T-helper 2 cell (primary cell): ENCODE measurements at places on chromosomes 4 and X.
A peak's percentile ranks its signal among the peaks of the same experiment; 100 is the strongest.

GRCh38 chrX:115047181-115047580 lies 29.8 kb upstream of the IL13RA2 start:
- DNase-seq: no peak

- no peak for DNase-seq
These were observed 99.7 kb downstream of the FIP1L1 start for GRCh38 chr4:53477038-53477565.

- no peak for DNase-seq
These were observed 96.3 kb downstream of the MAML3 start for GRCh38 chr4:140057701-140058100.

GRCh38 chr4:184197536-184198082 lies 20.1 kb downstream of the ENPP6 start:
- no peak for DNase-seq

DNA sequence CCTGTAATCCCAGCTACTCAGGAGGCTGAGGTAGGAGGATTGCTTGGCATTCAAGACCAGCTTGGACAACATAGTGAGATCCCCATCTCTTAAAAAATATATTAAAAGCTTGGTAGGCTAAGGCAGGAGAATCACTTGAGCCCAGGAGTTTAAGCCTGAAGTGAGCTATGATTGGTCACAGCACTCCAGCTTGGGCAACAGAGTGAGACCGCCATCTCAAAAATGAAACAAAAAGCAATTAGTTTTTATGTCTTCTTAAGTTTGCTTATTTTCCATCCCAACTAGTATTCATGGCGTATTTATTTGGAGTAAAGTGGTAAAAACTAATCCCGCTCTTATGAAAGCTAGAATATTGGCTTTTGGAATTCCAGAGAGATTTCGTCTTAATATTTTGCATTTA lies 25.4 kb upstream of the PDE5A start:
- no peak for DNase-seq

GRCh38 chr4:105637408-105638176 lies 70.9 kb downstream of the INTS12 start:
- DNase-seq: no peak

GRCh38 chr4:104502471-104502870 lies 7.8 kb upstream of the CXXC4 start:
- no peak for DNase-seq

GRCh38 chr4:8854931-8855330 lies 16.7 kb downstream of the HMX1 start:
- DNase-seq: no peak

DNA sequence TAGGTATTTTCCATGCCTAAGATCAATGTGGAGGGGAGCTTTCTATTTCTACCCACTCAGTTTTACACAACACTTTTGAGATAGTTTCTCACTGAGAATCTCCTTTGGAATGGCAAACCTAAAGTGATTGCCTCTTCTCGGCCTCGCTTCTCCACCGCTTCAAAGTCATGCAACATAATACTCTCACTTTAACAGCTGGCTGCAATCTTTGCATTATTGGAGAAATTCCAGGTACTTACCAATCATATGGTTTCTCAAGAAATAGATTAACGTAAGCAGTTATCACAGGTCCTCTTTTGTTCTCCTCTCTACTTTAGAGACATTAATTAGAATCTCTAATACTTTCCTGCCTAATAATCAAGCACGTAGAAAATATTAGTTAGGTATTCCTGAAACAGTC lies 3.7 kb upstream of the IL13RA2 start:
- DNase-seq: no peak

- DNase-seq: no peak
These were observed 4.4 kb downstream of the MSMO1 start for GRCh38 chr4:165331823-165332222.

DNA sequence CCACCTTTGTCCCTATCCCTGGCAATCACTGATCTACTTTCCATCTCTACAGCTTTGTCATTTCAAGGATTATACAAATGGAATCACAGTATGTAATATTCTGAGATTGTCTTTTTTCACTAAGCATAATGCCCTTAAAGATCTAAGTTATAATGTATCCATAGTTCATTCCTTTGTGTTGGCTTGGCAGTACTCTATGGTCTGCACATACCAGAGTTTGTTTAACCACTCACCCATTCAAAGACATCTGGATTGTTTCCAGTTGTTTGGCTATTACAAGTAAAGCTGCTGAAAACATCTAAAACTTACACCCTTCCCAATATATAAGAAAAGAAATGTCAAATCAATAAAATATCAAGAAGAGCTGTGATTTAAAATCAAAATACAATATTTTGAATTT lies 26.0 kb upstream of the AWAT1 start:
- DNase-seq: no peak

GRCh38 chr4:122826079-122826527 lies 528 bp upstream of the FGF2 start:
- no peak for DNase-seq

DNA sequence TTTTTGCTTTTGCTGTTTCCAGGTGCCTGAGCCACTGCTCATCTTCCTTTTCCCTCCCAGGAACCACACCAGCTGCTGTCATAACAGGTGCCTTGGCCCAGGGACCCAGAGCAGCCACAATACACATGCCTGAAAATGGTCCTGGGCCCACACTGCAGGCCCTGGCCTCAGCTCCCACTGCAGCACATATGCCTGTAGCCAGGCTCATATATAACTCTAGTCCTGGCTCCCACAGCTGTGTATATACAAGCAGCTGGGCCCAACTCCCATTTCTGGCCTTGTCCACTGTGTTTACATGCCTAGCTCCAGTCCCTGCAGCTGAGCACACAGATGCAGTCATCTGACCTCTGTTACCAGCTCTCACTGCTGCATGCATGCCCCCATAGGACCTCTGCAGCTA lies 930.5 kb downstream of the ADGRL3 start:
- no peak for DNase-seq

- no peak for DNase-seq
These were observed 86.8 kb downstream of the FAM53A start for GRCh38 chr4:1597021-1597931.

DNA sequence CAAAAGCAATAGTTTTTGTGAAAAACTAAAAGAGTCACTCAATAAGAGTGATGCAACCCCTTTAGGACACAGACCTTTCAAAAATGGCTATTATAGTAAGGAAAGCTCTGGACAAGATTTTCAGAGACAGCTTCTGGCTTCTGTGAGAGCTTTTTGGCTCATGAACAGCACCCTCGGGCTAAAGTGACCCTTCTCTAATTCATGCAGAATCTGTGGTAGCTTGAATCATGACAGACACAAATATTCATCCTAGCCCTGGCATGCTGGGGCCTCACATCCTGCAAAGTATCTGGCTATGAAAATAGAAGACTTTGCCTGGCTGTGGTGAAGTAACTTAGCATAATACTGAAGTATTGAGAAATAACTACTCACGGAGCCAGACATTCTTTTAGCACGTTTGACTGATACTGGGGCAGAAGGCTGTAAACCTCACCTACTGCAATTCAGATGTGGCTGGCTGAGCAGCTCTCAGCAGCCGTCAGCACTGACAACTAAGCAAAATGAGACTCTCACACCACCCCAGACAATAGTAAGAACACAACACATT lies 327.3 kb downstream of the MAPK10 start:
- DNase-seq: no peak

- DNase-seq: no peak
These were observed 10.3 kb downstream of the PLCXD1 start for GRCh38 chrX:291411-291901.

- DNase-seq: peak; percentile 76
These were observed 813 bp downstream of the DIAPH2 start for GRCh38 chrX:96685210-96686099.

DNA sequence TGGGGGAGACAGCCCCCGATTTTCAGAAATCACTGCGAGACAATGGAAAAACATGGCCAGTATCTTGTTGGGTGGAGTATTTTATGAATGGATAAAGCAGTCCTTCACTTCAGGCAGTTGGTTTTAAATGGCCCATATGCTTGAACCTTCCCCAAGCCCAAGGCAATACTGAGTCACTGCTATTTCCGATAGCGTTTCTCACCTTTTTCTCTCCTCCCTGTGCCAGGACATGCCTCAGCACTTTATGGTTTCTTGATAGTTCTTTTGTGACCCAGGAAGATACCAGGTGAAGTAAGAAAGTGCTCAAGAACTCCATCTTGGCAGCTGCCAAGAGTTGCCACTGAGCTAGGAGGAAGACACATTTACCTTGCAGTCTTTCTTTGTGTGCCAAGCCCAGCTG lies 26.8 kb upstream of the ESX1 start:
- DNase-seq: no peak

- no peak for DNase-seq
These were observed 27.3 kb downstream of the OFD1 start for GRCh38 chrX:13761606-13762414.

- DNase-seq: peak; percentile 6
These were observed 631.5 kb downstream of the RAB28 start for GRCh38 chr4:12852338-12853307.

DNA sequence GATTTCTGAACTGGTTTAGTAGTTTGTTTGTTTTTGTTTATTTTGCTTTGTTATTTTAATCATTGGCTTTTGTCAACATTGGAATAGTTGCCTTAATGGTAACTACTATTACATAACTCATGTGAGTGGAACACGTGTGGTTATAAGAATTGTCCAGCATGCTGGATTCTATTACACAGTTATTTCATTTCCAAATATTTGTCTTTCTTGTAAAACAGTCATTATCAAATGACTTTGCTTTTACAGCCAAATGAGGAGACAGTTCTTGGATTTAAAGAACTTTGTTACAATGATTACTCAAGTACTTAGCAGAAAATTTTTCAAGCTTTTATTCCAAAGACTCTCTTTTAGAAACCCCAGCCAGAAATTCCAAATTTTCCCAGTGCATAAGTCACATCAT lies 516.1 kb upstream of the MAGEB2 start:
- DNase-seq: no peak

GRCh38 chr4:151760002-151760401 lies 805 bp downstream of the GATB start:
- DNase-seq: no peak

DNA sequence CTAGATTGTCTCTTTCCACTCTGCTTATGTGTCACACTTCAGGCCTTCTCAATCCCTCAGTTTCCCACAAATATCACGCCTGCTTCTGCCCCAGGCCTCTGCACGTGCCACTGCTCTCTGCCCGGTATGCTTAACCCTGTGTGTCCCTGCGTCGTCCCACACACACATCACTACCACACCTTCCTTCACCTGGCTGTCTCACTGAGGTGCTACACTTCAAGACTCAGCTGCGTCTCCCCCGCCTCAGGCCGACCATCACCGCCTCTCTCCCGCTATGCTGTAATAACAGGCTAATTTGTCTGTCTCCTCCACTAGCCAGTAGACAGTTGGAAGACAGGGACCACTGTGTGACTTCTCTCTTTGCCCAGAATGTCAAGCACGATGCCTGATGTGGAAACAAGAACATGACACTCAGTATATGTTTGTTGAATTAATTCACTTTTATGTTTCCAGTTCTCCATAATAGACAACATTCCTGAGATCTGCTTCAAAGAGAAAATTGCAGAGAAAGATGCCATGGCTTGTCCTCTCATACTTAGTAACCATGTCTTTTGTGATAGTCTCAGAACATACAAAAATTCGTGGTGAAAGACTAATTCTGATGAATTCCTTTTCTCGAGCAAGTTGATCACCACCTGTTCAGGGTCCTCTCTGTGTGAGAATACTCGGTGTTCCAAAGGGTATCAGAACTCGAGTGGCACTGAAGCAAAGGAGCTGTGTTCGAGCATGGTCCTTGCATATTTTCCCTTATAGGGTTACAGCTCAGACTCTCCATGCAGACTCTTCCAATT lies 54.2 kb downstream of the AFAP1 start:
- no peak for DNase-seq

GRCh38 chr4:123597586-123597985 lies 201.0 kb downstream of the SPRY1 start:
- DNase-seq: no peak

DNA sequence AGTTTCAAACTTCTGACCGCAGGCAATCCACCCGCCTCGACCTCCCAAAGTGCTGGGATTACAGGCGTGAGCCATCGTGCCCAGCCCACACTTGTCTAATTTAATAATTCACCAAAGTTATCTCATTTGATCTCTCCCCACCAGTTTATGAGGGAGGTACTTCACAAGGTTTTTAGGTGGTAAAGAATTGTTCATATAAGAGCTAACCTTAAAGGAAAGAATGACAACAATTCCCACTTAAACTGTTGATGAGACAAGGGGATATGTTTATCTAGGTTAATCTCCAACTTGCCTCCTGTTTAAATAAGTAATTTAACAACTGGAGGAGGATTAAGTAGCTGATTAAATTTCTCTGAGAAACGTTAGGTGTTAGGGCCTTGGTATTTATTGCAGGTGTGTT lies 117.6 kb upstream of the CBLL2 start:
- DNase-seq: no peak

- peak; percentile 78 for DNase-seq
These were observed 250 bp downstream of the USP9X start for GRCh38 chrX:41085512-41085877.
